ENCODE measurements at places on chromosomes 1 and 21.

- no peak for DNase-seq
Measured at GRCh38 chr1:81703391-81703755, 97.4 kb upstream of the ADGRL2 start.

GRCh38 chr1:162151900-162152829 lies 82.7 kb downstream of the NOS1AP start:
- DNase-seq: no peak

DNA sequence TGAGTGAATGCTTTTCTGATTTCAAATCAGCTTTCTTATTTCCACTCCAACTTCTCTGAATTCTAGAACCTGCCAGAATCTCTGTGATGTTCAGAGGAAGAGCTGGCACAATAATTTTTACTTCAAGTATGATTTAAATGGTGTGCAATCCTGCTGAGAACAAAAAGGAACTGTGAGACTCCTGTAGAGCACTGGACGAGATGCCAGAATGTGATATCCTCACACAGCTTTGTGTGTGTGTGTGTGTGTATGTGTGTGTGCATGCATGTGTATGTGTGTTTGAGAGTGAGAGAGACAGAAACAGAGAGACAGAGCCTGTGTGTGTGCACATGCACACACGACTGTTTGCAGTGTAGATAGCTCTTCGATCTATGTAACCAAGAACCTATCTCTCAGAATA lies 713.6 kb upstream of the ZP4 start:
- no peak for DNase-seq

- no peak for DNase-seq
Measured at GRCh38 chr1:91398291-91398690, 6.3 kb downstream of the HFM1 start.
